ENCODE measurements at places on chromosomes 7 and 10.
A peak's percentile ranks its signal among the peaks of the same experiment; 100 is the strongest.

DNA sequence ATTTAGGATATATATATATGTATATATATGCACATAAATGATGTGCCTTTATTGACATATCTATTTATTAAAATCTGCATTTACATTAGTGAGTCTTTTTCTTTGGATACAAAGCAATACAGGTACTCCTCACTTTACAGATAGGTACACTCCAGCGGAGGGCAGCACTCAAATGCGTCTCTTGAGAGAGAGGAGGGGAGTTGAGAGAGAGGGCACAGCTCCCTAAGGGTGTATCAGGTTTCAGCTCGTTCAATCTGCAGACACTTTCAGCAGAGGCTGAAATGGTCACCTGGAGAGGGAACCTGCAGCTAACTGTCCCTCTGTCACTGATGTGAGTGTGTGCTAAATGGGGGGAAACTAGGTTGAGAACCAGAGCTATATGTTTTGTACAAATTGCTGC lies 21.5 kb downstream of the C10orf53 start:
- peak; percentile 71 for DNase-seq

GRCh38 chr7:2460188-2460587 lies 16.0 kb downstream of the GRIFIN start:
- DNase-seq = no peak

- no peak for DNase-seq
Observed at GRCh38 chr7:154817224-154817896, 185.6 kb downstream of the PAXIP1 start.

DNA sequence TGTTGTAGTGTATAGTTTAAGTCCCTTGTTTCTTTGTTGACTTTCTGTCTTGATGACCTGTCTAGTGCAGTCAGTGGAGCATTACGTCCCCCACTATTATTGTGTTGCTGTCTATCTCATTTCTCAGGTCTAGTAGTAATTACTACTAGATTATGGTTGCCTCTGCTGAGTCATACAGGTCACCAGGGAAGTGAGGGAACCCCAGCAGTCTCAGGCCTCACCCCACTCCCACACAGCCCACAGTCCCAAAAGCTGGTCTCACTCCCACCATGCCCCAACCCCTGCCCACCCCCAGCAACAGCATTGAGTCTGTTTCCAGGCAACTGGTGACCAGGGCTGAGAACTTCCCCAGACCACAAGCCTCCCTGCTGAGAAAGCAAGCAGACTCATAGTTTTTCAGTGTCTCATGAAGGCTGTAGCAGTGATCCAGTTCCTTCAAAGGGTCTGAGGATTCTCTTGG lies 88.0 kb downstream of the PLXDC2 start:
- DNase-seq = no peak

- DNase-seq = no peak
Observed at GRCh38 chr7:110386913-110387312, 704.0 kb upstream of the LRRN3 start.

DNA sequence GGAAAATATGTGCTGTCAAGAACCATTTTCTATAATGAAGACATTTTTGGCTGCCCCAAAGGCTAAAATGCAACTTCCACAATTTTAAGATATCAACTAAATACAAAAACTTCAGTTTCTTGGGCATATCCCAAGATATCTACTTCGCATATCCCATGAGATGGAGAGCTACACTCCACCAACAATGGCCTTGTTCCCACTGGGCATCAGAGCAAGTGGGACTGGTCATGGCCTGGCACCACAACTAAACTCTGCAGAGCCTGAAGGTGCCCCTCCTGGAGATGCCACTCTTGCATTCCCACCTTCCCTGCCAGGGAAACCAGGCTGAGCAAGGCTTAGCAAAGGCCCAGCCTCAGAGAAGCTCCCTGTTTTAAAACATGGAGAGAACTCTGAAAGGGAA lies 75.8 kb upstream of the LRRC17 start:
- no peak for DNase-seq

- DNase-seq = no peak
Observed at GRCh38 chr10:79066411-79067240, 2.1 kb upstream of the ZMIZ1 start.

DNA sequence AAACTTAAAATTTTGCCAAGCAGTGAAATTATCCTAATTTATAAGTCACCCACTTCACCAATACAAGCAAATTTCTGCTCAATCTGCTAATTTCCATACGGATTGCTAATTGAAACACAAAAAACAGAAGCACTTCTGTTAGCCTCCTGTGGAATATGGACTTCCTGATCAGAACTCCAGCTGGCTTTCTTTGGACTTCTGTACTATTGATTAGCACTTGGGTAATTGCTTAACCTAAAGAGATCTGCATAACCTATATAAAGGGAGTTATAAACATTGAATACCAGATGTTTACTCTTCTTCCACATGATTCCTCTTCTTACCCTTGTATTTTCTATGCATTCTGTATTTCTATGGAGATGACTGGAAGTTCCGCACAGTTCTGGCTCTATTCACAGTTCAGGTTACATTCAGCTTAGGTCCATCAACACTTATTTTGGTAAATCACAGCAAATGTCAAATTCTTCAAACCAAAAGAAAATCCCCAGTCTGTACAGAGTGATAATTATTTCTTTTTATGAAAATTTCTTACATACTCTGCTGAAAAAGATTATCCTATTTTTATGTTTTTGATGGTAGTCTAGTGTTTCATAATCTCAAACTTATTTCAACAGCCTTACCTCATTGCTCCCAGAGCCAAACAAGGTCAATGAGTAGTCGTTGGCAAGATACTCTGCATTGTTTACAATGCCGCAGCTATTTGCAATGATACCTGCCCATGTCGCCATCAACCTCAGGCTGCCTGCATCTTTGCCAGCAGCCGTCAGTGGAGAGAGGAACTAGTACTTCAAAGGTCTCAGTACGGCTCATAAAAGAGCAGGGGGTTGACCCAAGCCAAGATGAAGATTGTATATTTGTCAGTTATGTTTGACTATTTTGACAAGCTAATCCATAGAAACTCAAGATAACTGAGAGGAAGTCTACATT lies 225.6 kb downstream of the AHR start:
- DNase-seq = no peak

- no peak for DNase-seq
Observed at GRCh38 chr7:30791114-30791513, 19.9 kb downstream of the MINDY4 start.

DNA sequence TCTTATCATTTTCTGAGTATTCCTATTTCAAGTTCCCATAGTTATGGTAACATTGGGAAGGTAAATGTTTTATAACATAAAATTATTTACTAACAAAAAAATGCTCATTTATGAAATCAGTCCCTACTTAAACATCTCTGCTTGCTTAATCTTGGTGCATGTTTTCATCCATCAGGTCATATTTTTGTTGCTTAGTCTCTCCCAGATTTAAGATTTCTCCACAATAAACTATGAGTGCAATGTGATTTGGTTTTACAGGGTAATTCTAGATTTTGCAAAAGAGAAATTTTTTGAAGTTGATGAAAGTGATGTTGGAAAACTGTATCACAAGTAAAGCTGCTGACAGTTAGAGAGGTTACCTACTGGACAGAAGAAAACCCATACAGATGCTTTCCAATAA lies 28.6 kb downstream of the PIK3AP1 start:
- DNase-seq = no peak

- DNase-seq = no peak
Observed at GRCh38 chr10:62016623-62017490, 115.4 kb downstream of the ARID5B start.

DNA sequence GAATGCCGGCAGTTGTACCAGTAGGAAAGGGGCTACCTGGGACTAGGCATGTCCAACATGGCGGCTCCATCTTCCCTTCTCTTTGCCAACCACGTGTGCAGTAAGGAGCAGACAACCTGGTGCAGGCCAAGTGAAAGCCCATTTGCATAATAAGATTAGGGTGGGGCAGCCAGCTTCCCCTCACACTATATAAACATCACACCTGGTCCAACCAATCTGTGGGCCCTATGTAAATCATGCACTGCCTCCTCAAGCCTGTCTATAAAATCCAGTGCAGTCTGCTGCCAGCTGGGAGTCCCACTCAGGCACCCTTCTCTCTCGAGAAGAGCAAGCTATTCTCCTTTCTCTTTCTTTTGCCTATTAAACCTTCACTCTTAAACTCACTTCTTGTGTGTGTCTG lies 429.3 kb downstream of the CALN1 start:
- DNase-seq = no peak

GRCh38 chr10:78461333-78461732 lies 427.7 kb downstream of the RPS24 start:
- DNase-seq = no peak

- no peak for DNase-seq
Observed at GRCh38 chr10:58280477-58280876, 11.5 kb downstream of the CISD1 start.

DNA sequence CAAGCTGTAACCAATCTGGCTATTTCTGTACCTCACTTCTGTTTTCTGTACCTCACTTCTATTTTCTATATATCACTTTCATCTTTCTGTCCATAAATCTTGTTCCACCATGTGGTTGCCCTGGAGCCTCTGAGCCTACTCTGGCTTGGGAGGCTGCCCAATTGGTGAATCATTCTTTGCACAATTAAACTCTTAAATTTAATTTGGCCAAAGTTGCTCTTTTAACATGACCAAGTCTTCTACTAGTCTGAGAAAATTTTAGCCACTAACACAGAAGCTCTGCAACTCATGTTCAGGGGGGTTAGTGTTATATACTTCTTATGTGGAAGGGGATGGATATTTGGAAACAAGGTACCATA lies 503.5 kb downstream of the KIF20B start:
- no peak for DNase-seq

DNA sequence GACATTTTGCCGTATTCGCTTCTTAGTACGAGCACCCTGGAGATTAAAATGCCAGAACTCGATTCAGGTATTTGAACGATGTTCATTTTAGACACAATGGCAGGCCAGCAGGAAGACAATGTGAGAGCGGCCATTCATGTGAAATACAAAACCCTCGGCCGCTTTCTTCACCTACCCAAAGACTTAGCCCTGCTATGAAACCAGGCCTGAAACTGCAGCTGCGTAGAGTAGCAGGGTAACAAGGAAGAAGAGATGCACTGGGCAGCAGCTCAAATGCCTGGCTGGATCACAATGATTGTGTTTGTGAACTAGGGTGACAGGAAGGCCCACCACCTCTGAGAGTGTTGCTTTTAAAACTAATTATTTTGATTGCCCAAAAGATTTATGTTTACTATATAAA lies 234.8 kb downstream of the TRIL start:
- no peak for DNase-seq

DNA sequence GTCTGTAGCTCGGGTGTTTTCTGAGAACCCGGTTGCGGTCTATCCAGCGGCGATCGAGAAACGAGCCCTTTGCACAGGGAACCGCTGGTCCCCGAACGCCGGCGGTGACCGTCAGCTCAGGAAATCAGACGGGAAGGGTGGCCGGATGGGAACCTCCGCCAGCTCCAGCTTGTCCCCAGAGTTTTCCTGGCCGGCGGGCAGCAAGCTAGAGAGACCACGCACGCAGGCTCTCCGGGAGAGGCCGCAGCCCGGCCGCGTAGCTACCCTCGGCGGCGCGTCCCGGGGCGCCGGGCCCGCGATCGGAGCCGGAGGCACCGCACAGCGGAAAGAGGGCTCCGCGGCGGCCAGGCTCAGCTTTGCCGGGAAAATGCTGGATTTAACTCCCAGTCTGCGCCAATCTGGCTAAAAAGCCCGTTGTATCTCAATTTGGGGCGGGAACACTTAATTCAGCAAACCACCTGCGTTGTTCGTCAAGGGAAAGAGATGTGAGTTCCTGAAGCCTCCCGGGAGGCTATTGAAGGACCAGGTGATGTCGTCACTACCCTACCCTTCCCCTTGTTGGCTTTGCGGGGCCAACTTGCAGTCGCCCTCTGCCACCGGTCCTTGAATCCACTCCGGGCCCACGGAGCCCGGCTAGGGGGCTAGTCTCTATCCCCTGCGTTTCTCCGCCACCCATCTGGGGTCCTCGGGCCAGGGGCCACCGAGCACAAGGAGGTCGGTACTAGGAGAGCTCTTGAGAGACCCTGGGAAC lies 859 bp upstream of the CH25H start:
- no peak for DNase-seq

DNA sequence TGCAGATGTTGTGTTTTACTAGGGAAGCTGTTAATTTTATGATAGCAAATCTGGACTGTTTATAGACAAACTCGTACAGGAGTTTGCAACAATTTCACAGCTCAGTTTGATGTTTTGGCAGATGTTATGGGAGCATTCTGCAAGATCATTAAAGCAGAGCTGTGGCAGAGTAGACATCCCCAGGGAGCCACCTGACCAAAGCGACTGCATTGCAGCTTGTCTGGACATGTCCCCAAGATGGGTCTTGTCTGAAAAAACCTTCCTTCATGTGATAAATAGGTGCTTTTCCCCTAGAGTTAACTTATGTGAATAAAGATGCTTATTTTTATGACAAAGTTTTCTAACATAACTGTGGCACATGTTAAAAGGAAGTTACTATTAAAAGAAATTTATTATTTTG lies 91.2 kb upstream of the GPR141 start:
- DNase-seq = no peak

DNA sequence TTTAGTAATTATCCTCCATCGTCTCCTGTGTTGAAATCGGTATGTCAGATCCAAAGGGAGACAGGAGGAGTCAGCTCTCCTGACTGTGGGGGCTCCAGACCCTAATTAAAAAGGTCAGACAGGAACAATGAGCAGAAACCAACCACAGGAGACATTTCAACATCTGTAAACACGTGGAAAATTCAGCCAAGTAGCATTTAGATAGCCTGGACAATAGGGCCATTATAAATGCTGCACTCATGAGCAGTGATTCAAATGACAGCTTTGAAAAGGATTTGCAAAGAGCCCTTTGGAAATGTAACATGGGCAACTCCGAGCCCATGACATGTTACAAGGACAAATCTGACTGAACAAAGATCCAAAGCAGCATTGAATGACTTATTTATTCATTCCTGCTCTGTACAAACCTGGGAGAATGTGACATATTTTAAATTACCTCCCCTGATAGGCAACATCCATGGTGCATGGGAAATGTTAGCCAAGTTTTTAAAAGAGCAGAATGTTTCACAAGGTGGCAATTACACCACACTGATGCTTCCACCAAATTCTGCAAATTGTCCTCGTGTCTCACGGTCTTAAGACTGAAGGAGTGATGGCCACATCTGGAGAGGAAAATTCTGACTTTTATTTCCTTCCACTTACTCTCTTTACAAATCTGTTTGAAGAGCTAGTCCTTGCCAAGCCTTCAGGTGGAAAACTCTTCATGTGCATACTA lies 113.3 kb upstream of the KMT2E start:
- no peak for DNase-seq

- no peak for DNase-seq
Observed at GRCh38 chr10:114566064-114566463, 92.0 kb downstream of the ABLIM1 start.

GRCh38 chr10:94042834-94043175 lies 49.1 kb downstream of the PLCE1 start:
- DNase-seq = no peak

GRCh38 chr7:79610748-79611304 lies 157.4 kb upstream of the MAGI2 start:
- DNase-seq = no peak

GRCh38 chr10:132240156-132240555 lies 53.4 kb downstream of the DPYSL4 start:
- no peak for DNase-seq

- no peak for DNase-seq
Observed at GRCh38 chr7:2968616-2969397, 74.9 kb downstream of the CARD11 start.

- no peak for DNase-seq
Observed at GRCh38 chr7:41053820-41054219, 649.1 kb downstream of the INHBA start.

GRCh38 chr7:120273476-120273975 lies 551 bp downstream of the KCND2 start:
- peak; percentile 73 for DNase-seq

GRCh38 chr7:2631946-2632732 lies at the start of gene TTYH3:
TTYH3 (plus strand) TSS chr7:2631986; CDS start chr7:2632156, 170 bp downstream.
- DNase-seq = no peak

Data from NCI-H1092 (cell line).